CD4-positive, alpha-beta T cell treated with Interleukin-10 for 1 hour (primary cell): ENCODE measurements at places on chromosomes 3 and 15.

- DNase-seq: no peak
Observed at GRCh38 chr3:195123281-195123691, 147.7 kb downstream of the XXYLT1 start.

- no peak for DNase-seq
Observed at GRCh38 chr3:162292409-162292808, 795.8 kb downstream of the OTOL1 start.

DNA sequence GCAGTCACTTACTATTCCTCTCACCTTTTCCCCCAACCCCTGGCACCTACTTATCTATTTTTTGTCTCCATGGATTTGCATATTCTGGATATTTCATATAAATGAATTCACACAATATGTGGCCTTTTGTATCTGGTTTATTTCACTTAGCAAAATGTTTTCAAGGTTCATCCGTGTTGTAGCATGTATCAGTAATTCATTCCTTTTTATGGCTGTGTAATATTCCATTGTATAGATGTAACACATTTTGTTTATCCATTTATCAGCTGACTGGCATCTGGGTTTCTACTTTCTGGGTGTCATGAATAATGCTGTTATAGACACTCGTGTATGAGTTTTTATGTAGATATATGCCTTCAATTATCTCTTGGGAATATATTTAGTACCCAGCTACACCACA is 5.8 kb downstream of the MNS1 start:
- no peak for DNase-seq

DNA sequence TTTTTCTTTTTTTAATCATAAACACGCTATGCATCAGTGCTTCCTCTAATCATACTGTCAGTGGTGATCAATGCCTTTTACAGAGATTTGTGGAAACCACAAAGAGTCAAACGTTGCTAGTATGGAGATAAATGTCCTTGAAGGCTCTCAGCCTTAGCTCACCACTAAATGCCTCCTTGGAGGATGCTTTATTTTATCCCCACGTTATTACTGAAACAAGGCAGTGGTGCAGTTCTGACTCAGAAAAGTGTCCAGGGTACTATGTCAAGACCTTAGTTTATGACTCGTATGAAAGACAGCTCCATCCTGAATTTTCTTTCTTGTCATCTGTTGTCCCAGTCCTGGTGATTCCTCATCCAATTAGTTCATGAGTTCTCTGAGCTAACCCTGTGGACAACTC is 1146.7 kb downstream of the IGSF11 start:
- no peak for DNase-seq

DNA sequence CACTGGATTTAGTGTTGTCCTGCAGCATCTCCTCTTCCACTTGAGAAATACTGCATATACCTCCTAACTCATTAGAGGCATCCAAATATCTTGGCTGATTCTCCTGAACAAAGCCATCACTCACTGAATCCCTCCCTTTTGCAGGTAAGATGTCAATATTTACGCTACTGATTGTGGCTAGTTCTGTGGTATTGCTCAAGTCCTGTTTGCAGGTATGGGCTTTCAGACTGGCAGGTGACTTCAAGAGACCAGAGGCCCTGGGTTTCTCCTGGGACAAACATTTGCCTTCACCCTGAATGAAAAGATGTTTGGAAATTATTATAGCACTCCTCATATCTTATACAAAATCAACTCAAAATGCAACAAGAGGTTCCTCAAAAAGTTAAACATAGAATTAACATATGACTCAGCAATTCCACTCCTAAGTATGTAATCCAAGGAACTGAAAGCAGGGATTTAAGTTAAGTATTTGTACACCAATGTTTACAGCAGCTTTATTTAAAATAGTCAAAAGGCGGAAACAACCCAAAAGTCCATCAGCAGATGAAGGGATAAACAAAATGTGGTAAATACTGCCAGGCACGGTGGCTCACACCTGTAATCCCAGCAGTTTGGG is 18.6 kb downstream of the NEK4 start:
- no peak for DNase-seq

DNA sequence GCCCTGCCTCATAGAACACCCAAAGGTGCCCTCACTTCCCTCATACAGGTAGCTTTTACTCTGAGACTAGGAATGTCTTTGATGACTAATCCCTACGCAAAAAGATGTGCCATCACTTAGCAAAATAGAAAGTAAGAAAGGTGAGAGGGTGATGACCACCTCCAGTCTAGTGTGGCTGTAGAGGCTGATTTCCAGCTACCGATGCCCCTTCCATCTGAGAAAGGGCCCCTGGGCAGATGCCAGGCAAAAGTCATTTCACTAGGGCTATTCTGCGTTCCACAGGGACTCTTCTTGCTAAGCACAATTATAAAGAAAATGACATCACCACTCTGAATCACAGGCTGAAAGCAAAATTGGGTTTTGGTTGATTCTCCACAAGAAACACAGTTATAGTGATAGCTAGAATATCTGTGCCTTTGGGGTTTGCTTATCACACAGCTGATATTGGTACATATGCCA is 77.4 kb downstream of the RBPMS2 start:
- no peak for DNase-seq

DNA sequence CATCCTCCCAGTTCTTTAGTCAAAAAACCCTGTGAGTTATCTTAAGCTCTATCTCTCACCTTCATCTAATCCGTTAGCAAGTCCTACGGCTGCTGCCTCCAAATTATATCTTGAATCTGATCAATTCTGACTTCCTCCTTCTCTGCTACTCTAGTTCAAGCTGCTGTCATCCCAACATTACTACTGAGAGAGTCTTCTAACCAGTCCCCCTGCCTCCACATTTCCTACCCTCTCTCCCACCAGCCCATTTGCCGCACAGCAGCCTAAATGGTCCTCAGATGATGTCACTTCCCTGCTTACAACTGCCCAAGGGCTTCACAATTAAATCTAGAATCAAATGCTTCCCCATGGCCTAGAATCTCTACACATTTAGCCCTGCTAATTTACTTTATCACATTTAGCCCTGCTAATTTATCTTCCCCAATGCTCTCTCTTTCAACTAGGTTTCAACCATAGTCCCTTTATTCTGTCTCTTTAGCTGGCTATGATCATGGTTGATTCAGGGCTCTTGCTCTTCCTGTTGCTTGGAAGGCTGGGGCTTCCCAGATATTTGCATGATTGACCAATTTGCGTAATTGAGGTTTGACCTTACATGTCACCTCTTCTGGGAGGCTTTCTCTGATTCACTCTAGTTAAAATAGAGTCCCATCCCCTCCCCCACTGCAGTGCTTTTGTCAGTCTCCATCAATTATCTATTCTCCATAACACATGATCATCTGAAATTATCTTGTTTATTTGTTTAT is 11.0 kb upstream of the ARL14 start:
- no peak for DNase-seq

DNA sequence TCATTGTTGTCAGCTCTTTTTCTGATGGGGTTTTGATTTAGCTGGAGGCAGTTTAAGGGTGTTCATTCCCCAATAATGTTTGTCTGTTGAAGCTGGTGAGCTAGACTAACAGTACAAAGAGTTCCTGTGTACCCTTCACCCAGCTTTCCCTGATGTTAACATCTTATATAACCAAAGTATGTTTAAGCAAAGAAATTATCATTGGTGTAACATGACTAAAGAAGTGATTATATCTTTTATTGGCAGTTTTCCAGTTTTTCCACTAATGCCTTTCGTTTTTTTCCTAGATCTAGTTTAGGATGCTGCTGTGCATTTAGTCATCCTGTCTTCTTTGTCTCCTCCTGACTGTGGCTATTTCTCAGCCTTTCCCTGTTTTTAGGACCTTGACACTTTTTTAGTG is 165.6 kb downstream of the LPP start:
- DNase-seq: no peak

- DNase-seq: no peak
Observed at GRCh38 chr15:64282701-64283100, 73.3 kb downstream of the CSNK1G1 start.

DNA sequence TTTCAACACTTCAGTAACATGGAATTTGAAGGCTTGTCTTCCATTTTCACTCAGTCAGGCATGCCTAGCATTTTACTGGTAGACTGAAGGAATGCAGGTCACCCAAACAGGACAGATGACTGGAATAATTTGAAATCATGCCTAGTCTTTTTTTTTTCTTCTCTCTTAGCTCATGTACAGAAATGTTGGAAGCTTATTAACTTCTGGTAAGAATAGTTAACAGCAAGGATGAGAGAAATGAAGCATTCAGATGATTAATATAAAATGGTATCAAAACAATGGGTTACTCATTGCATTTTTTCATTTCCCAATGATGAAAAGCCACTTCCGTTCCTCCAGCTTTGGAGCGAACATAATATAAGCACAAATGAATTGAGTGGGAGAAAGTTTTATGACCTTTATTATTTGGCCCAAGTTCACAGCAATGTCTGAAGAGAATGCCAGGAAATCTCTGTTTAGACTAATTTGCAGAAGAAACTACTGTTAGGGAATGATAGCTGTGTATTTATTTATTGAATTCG is 431.6 kb upstream of the RASGRP1 start:
- no peak for DNase-seq

GRCh38 chr3:164687211-164687610 is 391.1 kb downstream of the SI start:
- no peak for DNase-seq

DNA sequence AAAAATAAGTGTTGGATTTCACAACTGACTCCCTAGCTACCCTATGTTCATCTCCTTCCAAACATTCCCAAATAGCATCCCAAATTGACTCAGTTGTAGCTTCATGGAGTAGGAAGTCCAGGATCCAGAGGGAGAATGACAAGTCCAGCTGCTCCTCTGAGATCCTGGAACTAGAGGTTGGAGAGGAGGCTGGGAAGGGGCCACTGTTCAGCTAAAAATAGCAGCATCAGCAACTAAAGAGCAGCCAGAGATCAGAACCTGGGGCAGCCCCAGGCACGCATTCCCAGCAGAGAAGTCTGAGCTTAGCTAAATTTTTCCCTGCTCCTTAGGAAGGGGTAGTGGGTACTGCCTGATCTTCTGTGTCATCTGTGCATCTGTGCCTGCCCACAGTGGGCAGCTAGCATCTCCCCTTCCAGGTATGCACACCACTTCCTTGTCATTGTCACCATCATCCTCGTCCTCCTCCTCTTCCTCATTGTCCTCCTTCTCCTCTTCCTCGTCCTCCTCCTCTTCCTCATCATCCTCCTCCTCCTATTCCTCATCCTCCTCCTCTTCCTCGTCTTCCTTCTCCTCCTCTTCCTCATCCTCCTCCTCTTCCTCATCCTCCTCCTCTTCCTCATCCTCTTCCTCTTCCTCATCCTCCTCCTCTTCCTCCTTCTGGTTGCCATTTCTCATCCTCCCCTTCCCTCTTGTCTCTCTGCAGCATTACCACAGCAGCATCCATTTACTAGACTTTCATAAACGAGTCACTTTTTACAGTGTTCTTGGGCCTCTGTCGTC is 152.3 kb upstream of the ROPN1 start:
- no peak for DNase-seq

DNA sequence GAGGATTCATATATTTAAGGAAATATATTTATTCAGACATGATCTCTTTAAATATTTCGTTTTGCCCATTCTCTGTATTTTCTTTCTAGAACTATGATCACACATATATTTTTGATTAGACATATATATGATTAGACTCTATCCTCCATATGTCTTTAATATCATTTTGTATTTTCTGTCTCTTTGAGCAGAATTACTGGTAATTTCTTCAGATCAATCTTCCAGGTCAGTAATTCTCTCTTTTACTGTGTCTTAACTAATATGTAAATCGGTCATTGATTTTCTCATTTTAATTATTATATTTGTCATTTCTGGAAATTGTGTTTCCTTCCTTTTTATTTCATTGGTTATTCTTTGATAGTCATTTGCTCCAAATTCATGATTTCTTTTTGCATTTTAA is 586.2 kb downstream of the NR2F2 start:
- DNase-seq: no peak

DNA sequence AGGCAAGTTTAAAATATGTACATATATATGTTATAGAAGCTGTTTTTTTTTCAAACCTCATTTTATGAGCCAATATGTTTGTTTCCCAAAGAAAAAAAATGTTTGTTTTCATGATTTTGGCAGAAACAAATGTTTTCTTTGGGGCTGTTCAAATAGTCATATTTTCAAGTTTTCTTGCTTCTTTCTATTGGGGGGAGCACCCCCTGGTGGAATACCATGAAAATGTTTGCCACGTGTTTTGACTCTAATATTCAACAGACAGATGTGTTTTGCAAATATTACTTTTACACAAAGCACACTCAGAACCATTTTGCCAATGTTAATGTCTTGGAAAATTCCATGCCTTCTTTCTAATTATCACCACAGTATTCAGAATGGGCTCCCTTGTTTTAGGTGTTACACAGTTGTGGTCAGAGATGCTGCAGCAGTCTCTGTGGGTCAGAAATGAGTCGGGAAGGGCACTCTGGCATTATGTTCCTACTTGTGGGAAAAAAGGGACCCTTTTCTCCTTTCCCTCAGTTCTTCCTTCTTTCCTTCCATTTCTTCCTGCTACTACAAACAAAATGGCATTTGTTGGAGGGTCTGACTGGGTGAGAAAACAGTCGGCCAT is 817.0 kb downstream of the TUSC7 start:
- no peak for DNase-seq
